ENCODE measurements at places on chromosomes 4 and X.

- no peak for DNase-seq
Observed at GRCh38 chr4:160894809-160895208, 1269.0 kb downstream of the FSTL5 start.

DNA sequence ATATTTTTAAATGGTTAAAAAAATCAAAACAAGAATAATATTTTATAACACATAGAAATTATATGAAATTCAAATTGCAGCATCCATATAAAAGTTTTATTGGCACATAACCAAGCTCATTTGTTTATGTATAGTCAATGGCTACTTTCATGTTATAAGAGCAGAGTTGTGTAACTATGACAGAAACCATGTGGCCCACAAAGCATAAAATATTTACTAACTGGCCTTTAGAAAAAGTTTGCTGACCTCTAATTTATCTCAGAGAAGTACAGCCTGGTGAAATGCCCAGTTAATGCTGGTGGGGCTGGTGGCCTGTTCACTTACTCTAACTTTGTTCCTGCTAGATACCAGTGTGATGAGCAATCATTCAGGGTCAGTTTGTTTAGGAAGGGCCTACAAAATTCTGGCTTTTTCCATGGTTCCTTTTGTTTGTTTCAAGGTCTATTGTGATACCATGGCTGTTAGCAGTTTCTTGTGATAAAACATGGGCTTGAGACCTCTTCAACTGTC is 104.6 kb downstream of the PPP1R2C start:
- no peak for DNase-seq

- DNase-seq = no peak
Observed at GRCh38 chrX:101977106-101977505, 45.3 kb upstream of the ZMAT1 start.

- DNase-seq = no peak
Observed at GRCh38 chr4:147780137-147780777, 48.4 kb downstream of the ARHGAP10 start.

GRCh38 chr4:112944006-112944405 is 105.4 kb upstream of the ANK2 start:
- DNase-seq = no peak

- DNase-seq = no peak
Observed at GRCh38 chr4:184960505-184960971, 57.8 kb upstream of the HELT start.

- DNase-seq = no peak
Observed at GRCh38 chr4:32962100-32962499, 2241.9 kb downstream of the PCDH7 start.

DNA sequence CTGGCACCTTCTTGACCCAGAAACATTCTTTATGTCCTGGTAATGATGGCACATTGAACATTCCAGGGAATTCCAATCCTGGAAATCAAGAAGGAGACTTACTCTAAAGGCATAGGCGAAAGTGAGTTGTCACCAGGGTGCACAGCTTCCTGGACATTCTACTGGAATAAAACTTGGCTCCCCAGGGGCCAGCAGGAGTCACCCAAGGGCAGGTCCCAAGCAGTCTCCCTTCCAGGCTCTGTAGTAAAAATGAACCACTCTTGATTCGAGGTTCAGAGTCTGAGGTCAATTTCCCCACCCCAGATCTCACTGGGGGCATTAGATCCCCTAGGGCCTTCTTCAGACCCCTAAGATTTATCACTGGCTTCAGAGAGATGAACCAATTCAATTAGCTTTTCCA is 338.7 kb upstream of the GATB start:
- DNase-seq = no peak

DNA sequence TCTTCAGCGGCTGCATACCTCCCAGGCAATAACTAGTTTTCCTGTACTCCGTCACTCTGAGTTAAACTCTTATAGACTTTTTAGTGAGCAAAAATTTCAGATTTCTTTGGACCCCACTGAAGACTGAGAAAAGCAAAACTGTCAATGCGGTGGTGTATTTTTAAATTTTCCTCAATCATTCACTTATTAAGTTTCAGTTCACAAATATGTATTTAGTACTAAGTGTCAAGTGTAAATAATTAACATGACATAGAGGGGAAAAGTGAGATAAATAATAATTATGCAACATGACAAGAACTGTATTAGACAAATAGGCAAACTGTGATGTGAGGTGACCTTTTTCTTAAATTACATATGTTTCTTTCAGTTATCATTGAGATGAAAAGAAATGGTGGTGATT is 124.4 kb downstream of the NAF1 start:
- DNase-seq = no peak

DNA sequence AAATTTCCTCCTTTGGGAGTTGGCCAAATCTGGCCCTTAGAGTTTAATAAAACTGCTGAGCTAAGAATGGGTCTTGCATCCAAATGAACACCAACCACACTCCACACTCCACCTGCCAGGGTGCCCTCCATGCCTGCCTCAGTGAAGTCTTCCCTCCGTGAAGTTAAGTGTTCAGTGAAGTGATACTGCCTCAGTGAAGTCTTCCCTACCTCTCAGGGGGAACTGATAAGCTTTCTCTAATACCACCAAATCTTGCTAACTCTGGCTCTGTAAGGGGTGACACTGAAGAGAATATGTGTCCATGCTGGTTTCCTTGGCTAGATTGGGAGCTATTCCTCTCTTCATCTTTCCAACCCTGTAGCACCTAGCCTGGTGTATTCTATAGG is 27.9 kb downstream of the MED28 start:
- DNase-seq = no peak

DNA sequence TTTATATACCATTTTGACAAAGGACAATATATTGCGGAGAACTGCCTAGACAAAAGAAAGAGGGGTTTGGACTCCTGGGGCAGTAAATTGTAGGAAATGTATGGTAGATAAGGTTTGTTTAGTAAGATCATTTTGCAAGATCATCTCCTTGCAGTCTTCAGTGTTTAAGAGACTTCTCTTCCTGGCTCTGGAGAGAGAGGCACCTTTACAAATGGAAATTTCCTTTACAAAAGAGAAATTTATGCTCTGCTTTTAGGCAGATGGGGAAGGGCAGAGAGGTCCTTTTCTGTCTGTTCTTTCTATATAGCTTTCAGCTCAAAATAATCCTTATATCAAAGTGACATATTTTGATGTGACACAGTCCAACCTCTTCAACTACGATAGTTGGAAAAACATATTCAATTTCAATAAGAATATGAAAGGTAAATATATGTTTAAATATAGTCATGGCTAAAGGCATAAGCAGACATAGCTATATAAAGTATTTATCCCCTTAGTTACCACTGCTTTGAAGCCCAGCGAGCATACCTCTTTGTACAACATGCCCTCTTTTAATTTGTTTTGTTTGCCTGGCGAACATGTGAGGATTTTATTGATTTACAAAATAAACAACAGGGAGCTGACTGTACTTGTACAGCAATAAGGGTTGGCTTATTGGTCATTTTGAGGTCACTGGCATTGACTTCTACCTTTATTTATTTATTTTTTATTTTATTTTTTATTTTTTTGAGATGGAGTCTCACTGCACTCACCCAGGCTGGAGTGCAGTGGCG is 65.2 kb downstream of the TRIM2 start:
- DNase-seq = no peak

GRCh38 chrX:17812763-17813162 is 48.3 kb downstream of the RAI2 start:
- no peak for DNase-seq
